ENCODE measurements at places on chromosomes 6 and 20.

- DNase-seq: no peak
Measured at GRCh38 chr6:166323395-166323794, 15.2 kb upstream of the PRR18 start.

- DNase-seq: peak; percentile 29
Measured at GRCh38 chr6:14660806-14661579, 543.4 kb downstream of the CD83 start.

- no peak for DNase-seq
Measured at GRCh38 chr20:23096097-23096496, 10.0 kb upstream of the CD93 start.

DNA sequence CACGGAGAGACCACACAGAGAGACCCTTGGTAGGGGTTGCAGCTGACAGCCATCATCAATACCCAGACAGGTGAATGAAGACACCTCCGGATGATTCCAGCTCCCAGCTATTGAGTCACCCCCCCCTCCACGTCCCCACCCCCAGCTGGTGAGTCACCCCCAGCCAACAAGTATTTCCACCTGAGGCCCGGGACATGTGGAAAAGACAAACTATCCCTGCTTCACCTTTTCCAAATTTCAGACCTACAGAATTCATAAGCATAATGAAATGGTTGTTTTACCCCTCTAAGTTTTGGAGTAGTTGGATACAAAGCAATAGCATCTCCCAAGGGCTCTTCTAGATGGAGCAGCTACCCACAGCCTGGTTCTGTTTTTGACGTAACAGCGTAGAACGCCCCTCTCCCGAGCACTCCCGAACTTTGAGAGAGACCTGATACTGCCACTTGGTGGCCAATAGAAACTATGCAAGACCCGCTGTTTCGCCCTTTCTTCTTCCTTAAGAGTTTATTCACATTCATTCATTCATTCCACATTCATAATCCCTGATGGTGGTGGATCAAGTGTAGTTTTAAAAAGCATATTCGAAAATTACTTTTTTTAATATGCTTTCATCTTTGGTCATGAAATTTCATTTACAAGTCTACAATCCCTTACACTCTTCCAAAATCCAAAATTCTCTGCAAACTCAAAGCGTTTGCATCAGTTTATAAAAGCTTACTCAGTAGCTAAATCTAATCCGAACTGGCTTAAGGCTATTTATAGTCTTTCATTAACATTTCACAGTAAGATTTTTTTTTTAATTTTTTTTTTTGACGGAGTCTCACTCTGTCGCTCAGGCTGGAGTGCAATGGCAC is 15.1 kb upstream of the PPP1R16B start:
- DNase-seq: no peak

DNA sequence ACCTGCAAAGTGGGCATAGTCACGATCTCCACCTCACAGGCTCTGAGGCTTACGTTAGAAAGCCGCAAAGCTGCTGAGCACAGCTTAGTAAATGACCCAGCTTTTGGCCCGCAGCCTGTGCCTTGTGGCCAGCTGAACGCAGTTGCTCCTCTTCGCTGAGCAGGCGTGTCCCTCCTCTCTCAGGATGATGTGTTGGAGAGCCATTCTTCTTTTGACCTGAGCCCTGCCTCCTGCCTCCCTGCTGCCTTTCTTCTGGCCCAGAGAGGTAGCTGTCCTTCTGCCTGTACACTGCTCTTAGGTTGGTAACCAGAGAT is 47.6 kb upstream of the MYL9 start:
- no peak for DNase-seq

Data from stimulated activated CD4-positive, alpha-beta T cell treated with anti-CD3 and anti-CD28 coated beads, Interleukin-12 subunit alpha, Interleukin-12 subunit beta, amount 100 ng/mL, for 48 hours (primary cell).